ENCODE measurements at places on chromosomes 16 and 17.

DNA sequence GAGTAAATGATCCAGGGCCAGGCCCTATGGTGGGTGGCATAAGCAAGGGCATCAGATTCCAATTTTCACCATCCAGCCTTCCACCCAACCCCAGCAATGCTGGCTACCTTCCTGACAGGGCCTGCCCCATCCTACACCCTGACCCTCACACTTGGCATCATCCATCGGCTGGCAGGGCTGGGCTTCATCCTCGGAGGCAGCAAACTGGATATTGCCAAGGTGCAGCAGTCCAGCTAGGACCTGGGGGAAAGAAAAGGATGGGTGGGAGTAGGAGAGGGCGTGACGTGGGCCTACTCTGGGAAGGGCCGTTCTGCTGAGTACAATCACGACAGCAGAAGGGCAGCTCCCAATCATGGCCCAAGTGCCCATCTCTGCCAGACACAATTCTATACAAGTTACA is 23.5 kb downstream of the MYO19 start:
- no peak for DNase-seq

DNA sequence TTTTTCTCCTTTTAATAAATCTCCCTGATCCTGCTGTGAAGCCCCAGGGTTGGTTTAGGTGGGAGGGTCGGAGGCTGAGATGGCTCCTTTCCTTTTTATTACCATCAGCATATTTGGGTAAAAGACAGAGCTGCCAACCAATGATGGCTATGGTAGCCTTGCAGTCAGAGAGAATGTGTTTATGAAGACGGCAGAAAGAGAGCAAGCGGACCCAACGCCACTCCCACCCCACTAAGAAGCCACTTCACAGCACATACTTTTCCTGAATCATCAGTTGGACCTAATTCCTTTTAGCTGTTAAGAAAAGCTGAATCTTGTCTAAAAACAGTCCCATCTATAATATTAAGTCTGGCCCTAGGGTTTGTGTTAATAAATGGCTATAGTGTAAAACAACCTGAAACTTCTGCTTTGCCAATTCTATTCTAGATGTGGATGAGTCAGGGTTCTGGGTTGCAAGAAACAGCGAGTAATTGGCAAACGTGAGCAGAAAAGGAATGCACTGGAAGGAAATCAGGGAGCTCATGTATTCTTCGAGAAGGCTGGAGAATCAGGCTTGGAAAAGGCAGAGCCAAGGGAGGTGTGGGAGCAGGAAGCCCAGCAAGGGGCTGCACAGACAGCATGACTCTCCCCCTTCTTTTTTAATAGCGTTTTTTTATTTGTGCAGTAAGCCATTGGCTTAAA is 34.0 kb upstream of the PRKCA start:
- DNase-seq = no peak

GRCh38 chr17:79993390-79994227 is 42.1 kb downstream of the TBC1D16 start:
- peak; percentile 64 for DNase-seq

DNA sequence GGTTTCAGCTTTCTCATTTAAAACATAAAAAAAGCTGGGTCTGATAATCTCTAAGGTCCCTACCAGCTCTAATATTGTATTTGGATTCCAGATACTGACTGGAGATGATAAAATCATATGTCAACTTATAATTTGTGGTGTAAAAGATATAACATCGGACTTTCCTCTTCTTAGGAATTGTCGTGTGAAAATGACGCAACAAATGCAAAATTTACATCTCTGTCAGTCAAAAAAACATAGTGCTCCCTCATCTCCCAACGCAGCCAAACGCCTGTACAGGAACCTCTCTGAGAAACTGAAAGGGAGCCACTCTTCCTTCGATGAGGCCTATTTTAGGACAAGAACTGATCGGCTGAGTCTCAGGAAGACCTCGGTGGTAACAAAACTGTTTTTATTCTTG is 197.3 kb downstream of the ANKFN1 start:
- no peak for DNase-seq

- no peak for DNase-seq
Observed at GRCh38 chr16:25988084-25988483, 296.3 kb downstream of the HS3ST4 start.

GRCh38 chr16:11393366-11393765 is 48.1 kb downstream of the RMI2 start:
- DNase-seq = no peak

DNA sequence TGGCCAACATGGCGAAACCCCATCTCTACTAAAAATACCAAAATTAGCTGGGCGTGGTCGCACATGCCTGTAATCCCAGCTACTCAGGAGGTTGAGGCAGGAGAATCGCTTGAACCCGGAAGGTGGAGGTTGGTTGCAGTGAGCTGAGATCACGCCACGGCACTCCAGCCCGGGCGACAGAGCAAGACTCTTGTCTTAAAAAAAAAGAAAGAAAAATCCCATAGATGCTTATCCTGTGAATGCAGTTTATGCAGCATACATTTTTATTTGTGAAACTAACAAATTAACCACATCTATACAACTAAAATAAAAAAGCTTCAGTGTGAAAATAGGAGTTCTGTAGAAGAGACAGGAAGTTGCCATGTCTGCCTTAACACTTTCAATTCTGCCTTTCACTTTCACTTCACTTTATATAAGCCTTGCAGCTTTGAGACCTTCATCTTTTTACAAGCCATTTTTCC is 7.1 kb downstream of the IGSF6 start:
- DNase-seq = no peak

DNA sequence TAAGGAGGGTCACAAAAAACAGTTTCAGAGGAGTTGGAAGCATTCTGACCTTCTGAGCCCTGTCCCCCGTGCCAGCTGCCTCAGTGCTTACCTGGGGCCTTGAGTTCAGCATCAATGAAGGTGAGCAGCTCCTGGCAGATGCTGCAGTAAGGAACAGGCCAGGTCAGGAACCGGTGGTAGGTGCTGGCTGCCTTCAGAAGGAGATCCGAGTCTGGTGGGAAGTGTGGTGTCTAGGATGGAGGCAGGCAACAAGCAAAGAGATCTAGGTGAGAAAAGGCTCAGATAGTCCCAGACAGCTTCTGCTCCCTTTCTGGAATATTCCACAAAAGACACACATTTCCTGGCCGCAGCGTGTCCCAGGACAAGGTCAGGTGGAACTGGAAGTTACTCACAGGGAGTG is 37.2 kb upstream of the PIK3R6 start:
- no peak for DNase-seq

- DNase-seq = peak; percentile 78
Observed at GRCh38 chr16:81632392-81633146, 146.5 kb upstream of the PLCG2 start.

GRCh38 chr16:11320170-11320569 is 25.1 kb upstream of the RMI2 start:
- no peak for DNase-seq

DNA sequence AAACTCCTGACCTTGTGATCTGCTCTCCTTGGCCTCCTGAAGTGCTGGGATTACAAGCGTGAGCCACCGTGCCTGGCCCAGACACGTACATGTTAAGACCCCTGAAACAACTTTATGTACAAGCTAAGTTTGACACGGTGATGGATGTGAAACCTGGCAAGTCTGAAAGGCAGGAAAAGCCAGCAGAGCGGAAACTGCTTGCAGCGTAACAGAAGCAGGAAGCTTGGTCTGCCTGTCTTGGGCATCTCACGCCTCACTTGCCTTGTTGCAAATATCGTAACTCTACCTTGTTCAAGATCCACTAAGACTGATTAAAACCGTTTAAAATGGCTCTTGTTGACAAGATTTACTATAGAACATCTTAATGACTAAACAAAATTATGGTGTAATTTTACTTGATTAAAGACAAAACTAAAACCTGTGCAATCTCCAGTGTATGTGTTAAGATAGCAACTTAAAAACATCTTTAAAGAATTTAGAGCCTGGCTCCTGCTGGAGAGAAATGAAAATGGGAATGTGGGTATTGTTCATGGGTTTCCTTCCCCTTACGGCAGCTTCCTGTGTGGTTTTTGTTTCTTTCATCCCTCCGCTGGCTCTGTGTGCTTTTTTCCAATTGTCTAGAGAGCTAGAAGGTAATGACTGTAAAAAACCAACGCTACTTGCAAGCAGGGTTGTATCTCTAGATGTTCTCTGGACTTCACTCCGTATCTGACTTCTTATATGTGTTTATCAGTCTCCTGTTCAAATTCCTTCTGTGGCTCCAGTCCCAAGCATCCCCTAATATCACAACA is 477.6 kb downstream of the XYLT1 start:
- no peak for DNase-seq

- DNase-seq = no peak
Observed at GRCh38 chr17:57954397-57955182, 622 bp downstream of the CUEDC1 start.

DNA sequence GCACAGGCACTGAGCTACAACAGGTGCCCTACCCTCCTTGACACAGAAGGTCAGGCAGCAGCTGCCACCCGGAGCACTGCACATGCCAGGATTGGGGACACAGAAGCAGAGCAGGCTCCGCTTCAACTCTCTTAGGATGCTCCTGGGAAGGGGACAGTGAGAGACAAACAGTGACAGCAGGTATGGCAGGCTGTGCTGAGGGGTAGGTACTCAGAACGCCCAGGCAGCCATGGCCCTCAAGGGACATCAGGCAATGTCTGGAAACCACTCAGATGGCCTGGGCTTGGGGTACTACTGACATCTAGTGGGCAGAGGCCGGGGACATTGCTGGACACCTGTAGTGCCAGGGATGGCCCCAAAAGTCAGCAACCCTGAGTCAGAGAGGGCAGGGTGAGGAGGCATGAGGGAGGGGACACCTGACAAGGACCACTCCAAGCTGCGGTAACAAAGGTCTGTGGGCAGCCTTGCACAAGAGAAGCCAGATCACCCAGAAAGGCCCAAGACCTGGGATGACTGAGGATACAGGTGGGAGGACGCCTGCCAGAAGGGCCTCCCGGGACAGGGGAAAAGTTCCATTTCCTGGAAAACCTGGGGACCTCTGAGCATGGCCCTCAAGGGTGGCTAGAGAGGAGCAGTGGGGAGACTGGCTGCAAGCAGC is 21.2 kb downstream of the PEMT start:
- no peak for DNase-seq

DNA sequence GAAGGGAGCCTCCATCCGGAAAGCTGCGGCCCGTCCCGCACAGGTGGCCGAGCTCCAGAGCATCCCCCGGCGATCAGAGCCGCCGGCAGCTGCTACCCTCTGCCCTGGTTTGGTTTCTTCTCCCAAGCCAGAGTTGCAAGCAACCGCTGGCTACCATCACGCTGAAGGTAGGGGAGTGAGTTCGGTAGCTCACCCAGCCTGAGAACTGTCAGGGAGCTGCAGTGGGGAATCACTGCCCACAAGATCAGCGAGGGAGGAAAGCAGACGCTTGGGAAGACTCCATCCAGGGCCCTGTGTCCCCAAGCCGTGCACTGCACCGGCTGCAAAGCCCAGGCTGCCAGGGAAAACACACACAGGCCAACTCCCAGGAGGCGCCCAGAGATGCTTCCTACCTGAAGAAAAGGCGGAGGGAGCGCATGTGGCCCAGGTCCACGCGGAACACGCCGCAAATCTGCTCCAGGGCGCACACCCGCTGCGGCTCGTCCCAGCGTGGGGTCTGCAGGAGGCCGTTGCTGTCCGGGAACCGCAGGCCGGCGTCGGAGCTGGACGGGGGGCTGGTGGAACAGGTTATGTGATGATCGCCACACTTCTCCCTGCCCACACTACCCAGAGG is 83.3 kb downstream of the TBC1D16 start:
- no peak for DNase-seq

DNA sequence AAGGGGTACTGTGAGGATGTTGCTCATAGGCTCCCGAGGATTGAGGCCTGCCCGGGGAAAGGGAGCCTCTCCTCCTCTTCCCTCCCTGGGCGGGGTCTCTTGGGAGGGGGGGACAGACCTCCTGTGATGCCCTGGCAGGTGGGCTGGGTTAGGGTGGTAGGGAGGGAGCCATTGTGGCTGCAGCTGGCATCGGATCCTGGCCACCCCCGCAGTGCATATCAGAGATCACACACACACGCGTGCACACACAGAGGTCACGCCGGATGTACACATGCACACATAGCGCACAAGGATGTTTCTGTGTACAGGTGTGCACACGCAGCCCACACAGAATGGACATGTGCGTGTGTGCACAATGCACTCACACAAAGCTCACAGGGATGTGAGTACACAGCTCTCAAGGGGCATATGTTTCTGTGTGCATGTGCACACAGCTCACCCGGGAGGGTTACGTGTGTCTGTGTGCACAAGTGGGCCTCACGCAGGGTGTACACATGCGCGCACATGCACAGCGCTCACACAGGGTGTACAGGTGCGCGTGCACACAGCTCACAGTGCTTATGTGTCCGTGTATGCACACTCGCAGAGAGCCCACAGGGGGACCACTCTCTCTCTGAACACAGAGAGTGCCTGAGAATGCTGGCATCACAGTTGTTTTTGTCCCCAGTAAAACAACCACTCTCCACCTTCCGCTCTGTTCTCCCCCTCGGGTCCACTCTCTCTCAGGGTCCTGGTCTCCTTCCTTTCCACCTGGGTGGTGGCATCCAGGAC is 2.4 kb downstream of the GJD3 start:
- no peak for DNase-seq

DNA sequence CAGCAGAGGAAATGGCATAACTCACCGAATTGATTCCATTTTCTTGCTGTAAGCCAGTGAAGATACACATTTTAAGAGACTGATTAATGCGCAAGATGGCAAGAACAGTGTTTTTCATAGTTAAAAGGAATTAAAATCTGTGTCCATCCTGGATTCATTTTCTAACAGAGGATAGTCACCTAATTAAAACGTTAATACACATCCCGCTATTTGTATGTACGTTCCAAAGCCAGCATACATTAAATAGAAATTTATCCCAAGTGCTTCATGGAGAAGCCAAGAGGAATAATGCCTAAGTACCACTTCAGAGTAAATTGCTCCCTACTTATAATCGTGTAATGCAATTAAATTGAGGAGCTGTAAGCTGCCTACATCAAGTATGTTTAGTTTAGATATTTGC is 49.9 kb downstream of the RBFOX1 start:
- no peak for DNase-seq

DNA sequence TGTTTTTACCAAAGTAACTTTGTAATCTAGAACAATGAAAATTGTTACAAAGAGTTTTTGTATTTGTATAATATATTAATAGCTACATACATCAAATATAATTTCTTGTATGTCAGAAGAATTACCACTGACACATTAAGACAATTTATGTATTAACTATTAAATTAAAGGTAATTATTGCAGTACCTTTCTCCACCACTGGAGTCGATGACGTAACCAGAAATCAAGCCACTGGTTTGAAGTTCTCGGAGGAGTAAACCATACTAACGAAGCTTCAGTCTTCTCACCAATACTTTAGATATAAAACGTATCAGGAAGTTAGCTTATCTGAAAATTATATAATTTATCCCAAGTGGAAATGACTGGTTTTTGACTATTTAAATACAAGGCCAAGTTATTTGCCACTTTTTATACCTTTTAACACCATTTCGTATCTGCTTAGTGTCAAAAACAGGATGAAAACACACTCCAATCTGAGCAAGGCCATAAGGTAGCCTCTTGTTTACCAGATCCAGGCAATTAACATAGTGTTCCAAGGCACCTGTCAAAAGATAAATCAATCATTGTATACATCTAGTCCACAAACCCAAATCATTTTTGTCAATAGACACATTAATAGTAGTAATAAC is 4.3 kb downstream of the POLG2 start:
- DNase-seq = no peak

All from stimulated activated CD4-positive, alpha-beta T cell treated with anti-CD3 and anti-CD28 coated beads, Interleukin-12 subunit alpha, Interleukin-12 subunit beta, amount 100 ng/mL, for 48 hours (primary cell).